ENCODE measurements at places on chromosomes 16 and 17.

GRCh38 chr16:46573008-46573833 lies 48.0 kb downstream of the SHCBP1 start:
- DNase-seq, result no peak

- no peak for DNase-seq
These were observed at the start of gene SALL1 for GRCh38 chr16:51150888-51151320. SALL1 (minus strand) TSS chr16:51151270; CDS start chr16:51151241, 29 bp downstream.

- DNase-seq, result no peak
These were observed 64.7 kb downstream of the HELZ start for GRCh38 chr17:67180275-67180674.

DNA sequence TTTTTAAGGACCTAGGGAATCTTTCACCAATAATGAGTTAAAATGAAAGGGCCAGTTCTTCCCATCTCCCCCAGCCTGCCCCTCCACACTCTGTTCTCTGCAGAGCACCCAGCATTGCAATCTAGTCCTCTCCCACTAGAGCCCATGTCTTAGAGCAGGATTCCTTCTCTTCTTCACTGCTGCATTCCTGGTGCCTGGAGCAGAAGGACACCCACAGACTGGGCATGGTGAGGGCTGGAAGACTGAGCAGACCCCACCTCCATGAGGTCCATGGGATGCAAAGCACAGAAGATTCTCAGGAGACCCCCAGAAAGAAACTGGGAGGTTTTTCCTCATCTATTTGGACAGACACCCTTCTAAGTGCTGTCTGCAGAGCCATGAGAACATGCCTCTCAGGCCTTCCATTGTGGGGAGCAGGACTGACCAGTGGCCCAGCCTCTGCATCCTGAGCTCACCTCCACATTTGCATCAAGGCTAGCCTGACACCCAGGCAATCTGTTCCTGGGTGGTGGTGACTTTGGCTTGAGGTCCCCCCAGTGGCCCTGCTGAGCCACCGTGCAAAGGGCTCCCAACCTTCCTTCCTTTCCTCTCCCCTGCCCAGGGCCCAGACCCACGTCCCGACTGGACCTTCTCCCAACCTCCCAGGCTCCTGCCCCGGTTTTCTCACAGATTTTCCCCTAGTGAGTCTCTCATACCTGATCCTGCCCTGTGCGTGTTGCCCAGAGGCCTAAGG lies 74.2 kb upstream of the ZNF469 start:
- DNase-seq, result no peak

- no peak for DNase-seq
These were observed 3.3 kb downstream of the HOXB1 start for GRCh38 chr17:48527547-48527932.

- DNase-seq, result no peak
These were observed 174.2 kb upstream of the FAM20A start for GRCh38 chr17:68775318-68775717.
